ENCODE measurements at places on chromosomes 5 and 9.
A peak's percentile ranks its signal among the peaks of the same experiment; 100 is the strongest.

GRCh38 chr5:40033009-40033408, 608.2 kb upstream of the DAB2 start:
- no peak for DNase-seq

GRCh38 chr9:85016384-85017006, 347.0 kb downstream of the NTRK2 start:
- no peak for DNase-seq

DNA sequence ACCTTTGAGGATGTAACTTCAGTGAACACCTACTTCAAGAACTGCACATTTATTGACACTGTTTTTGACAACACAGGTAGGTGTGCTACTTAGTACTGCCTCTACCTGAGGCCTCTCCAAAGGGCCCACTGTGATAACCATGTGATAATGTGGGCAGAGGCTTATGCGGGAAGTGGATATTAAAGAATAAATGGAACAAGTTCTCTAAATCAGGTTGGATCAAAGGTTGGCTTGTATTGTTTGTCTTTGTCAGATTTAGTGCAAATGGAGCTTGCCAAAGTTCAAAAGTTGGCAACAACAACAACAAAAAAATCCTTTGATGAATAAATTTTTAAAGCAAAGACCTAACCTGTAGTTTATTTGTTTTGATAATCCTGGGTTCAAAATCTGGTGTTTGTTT, 104.2 kb upstream of the IQGAP2 start:
- no peak for DNase-seq

GRCh38 chr9:38088006-38088925, 19.2 kb upstream of the SHB start:
- peak; percentile 56 for DNase-seq

DNA sequence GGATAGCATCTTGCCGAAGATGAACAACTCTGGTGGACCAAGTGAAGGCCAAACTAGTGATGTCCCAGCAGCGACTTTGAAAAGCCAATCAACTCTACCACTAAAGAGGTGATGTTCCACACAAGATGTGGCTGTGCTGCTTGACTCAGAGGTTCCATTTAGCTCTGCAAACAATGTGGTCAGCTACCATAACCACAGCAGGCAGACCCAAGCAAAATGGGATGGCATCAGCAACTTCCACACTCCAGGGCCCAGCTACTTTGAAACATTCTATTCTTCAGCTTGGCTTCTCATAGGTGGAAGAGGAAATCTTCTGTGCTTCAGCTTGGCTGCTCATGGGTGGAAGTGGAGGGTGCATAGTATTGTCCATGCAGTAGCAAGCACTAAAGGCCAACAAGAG, 70.5 kb downstream of the IRX2 start:
- DNase-seq: no peak

- no peak for DNase-seq
Observed at GRCh38 chr5:180394031-180394636, 41.0 kb upstream of the GFPT2 start.

DNA sequence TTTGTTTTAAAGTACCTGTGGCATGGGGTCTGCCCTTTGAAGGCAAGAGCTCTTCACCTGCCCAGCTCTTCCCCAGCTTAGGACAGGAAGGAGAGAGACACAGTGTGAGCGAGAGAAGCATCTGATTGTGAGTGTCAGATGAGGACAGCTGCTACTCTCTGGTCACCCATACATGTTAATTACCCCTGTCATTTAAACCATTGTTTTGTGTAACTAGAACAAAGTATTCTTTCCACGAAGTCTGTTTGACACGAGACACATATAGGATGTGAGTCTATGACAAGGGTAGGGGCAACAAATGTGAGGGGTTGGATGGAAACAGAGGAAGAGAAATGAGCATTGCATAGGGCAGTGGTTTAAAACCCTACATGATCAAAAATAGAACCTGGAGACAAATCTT, 3.0 kb upstream of the CD274 start:
- no peak for DNase-seq

DNA sequence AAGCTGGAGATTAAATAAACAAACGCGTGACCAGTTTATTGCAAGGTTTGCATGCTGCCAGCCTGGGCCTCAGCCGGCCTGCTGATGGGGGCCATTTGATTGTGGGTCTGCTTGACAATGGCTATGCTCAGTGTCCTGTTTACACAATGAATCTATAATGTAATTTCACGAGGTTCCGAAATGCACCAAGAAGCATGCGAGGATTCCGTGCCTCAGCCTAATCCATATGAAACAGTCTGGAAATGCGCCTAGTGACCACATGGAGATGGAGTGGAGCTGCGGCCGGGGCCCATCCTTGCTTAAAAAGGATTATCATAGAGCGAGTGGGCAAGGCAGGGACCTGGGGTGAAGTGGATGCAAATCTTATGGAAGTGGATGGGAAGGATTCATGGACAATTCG, 382.4 kb downstream of the CDK5RAP2 start:
- DNase-seq: no peak

- DNase-seq: no peak
Observed at GRCh38 chr9:92035687-92036410, 79.4 kb downstream of the SPTLC1 start.

GRCh38 chr5:43017428-43017815, 22.7 kb downstream of the ANXA2R start:
- peak; percentile 65 for DNase-seq

DNA sequence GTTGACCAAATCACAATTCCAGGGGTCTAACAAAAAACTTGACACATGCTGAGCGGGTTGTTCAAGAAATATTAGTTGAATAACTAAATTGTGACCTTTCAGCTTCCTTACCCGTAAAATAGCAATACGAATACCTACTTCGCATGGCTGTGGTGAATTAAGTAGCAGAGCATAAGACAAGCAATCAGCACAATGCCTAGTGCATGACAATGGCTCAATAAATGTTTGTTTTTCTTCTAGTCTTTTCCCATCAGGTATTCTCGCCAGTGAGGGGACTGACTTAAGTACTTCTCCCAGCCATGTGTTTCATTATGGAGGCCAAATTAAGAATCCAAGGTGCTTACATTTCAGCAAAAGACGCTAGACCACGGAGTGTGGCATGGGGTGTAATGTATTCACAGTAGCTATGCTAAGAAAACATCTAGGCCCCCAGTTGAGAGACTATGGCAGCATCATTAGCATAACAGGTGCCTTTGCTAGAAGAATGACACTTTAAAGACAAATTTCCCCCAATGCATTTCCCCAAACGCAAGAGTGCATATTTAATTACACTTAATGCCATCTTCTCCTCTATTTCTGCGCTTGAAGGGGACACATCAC, 145.9 kb downstream of the ASTN2 start:
- no peak for DNase-seq

DNA sequence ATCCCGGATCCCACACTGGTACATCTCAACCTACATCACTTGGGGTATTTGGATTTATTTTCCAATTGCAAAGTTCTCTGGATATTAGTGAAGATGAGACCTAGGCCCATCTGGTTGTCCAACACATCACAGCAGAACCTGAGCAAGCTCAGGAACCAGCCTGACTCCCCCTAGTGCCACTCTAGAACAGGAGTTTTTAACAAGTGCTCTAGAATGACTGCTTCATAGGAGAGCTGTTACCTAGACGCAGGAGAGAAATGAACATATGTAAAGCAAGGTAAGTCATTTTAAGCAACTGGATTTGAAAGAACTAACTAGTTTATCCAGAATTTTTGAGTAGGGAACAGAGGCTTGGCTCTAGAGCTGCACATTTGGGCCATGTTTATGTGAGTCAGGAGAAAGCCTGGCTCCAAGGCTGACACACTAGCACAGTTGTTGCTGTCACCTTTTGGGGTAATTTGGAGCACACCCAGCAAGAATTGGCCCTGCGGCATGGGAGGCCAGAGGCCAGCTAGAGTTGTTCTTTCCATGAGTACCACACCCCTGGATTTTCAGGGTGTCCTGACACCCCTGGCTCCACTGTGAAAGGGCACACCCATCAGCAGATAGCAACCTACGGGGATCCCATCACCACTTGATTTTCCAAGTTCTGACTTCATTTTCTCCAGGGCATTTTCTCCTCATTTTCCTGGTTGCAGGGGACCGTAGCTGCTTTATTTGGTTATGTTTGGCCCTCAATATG, 110.9 kb upstream of the LPAR1 start:
- DNase-seq: no peak

DNA sequence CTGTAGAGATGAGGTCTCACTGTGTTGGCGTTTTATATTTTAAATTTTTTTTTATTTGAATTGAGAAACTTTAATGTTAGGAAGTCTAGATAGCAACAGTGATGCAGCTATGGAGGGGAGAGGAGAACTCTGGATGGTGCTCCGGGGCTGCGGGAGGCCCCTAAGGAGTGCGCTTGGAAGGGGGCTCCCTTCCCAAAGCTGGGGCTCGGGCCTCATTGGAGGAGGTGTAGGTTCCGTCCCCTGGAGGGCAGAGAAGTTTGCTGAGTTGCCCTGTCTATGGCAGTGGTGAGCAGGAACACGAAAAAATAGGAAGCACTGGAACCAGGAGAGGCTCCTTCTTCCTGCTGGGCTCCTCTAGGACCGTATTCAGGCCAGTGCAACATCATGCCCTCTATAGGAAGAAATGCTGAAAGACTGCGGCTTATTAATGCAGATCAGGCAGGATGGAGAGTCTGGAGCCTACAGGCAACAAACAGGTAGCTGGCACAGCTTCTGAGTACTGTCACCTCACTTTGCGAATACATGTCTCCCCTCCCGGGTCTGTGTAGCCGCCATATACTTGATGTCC, 16.1 kb downstream of the AHRR start:
- DNase-seq: peak; percentile 23

- DNase-seq: peak; percentile 44
Observed at GRCh38 chr9:34578241-34579103, 11.1 kb downstream of the CNTFR start.

DNA sequence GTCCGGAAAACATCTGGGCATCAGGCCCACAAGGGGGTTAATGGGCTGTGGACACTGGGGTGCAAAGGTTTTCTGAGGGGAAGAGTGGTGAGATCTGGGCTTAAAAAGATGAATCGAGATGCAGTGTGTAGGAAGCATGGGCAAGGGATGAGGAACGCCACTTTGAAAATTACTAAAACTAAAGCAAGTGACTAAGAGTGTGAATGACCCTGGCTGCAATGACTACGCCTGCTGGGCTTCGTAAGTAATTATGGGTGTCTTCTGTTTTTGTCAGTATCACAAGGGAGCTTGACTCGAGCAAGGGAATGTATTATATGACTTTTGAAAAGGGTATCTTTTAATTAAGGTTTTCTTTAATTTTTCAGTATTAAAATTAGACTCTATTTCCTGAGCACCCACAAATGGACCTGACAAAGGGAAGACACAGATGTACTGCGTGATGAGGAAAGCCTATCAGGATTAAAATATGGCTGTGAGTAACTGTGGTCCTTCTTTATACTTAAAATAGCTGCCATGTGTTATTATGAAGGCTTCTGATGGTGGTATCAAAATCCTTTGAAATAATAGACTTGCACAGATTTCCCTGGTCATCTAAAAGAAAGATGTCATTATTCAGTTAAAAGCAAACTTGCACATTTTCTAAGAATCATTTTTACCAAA, 4.2 kb downstream of the CTXN3 start:
- no peak for DNase-seq

- peak; percentile 31 for DNase-seq
Observed at GRCh38 chr5:65728218-65728617, 6.2 kb downstream of the NLN start.

DNA sequence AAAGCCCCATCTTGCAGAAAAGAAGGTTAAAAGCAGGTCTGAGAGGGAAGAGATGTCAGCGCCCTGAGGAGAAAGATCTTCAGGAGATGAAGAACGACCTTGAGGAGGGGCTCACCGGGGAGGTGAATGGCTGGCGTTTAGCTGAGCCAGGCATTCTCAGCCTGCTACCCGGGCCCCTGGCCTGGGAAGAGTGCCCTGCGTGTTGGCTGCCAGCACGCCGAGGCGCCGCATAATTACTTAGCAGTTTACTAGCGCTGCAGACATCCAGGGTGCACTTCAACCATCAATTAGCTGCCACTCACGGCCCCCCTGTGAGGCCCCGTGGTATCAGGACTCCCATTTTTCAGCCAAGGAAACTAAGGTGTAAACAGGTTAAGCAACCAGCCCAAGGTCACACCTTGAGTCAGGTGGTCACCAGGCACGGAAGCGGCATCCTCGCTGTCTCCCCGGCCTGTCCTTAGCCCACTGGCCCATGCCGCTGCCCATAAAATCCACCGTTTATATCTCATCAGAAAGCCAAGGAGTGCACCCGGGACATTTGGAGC, 551.9 kb downstream of the BNC2 start:
- DNase-seq: no peak

GRCh38 chr9:101951598-101951997, 213.2 kb upstream of the GRIN3A start:
- DNase-seq: no peak

DNA sequence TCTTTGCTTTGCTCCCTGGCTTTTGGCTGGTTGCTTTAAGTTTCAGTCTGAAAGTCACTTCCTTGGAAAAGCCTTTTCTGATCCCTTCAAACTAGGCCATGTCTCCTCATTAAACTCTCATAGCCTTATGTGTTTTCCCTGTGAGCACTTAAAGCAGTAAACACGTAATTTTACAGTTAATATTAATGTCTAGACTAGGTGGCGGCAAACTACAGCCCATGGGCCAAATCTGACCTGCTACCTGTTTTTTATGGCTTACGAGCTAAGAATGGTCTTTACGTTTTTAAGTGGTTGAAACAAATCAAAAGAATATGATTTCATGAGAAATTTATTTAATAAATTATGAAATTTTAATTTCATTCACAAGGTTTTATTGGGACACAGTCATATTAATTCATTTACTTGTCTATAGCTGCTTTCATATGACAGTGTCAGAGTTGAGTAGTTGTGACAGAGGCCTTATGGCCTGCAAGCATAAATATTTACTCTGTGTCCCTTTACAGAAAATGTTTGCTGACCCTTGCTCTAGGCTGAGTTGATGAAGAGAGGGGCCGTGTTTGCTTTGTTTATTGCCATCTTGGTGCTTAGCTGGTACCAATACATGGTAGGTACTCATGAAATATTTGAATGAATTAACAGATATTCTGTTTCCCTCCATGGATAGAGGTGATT, 7.4 kb downstream of the SLC44A1 start:
- no peak for DNase-seq

- DNase-seq: no peak
Observed at GRCh38 chr5:23389291-23390101, 117.9 kb upstream of the PRDM9 start.

- DNase-seq: no peak
Observed at GRCh38 chr5:82785882-82786509, 291.2 kb downstream of the TMEM167A start.

DNA sequence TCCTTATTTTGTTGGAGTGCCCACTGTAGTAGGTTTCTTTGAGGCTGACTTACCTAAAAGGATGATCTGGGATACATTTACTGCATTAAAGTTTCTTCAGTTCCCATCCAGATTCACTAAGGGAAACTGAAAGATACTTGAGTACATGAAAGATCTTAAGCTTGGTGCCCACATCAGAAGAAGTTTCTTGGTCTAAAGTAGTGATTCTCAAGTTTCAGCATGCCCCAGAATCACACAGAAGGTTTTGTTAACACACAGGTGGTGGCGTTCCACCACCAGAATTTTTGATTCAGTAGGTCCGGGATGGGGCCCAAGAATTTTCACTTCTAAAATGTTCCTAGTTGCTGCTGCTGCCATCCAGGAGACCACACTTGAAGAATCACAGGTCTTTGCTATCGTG, 171.0 kb downstream of the ZNF462 start:
- DNase-seq: no peak
